ENCODE measurements at places on chromosomes 7 and 10. TPM values are rescaled to one million over a fixed set of nuclear protein-coding genes. Genes with fewer than 3 reads are reported as not detected.

MYOZ1 gene
- not detected for total RNA-seq

APBB1IP gene
- total RNA-seq: 10.0 TPM

ORC5 gene
- 29.0 TPM for total RNA-seq

SYT15B gene
- 3.6 TPM for total RNA-seq

C10orf53 gene
- not detected for total RNA-seq

PTN gene
- total RNA-seq: not detected

PTPRZ1 gene
- total RNA-seq: not detected

KEL gene
- total RNA-seq: not detected

Data from A549 treated with RU486 at 1 μM for 4 hours (cell line).